ENCODE measurements at places on chromosomes 16 and 17.

DNA sequence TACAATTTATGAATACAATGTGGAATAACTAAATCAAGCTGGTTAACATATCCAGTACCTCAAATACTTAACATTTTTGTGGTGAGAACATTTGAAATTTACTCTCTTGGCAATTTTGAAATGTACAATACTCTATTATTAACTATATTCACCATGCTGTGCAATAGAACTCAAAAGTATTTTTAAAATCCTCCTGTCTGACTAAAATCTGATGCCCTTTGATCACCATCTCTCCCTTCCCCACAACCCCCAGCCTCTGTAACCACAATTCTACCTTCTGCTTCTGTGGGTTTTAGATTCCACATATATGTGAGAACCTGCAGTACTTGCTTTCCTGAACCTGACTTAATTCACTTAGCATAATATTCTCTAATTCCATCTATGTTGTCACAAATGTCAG is 71.6 kb upstream of the ALOX12 start:
- no peak overlapping the region for H3K27ac ChIP-seq
- no peaks in the 10 kb centered on the region for H3K4me1 ChIP-seq
- no peak overlapping the region for H3K4me3 ChIP-seq
- DNase-seq: no peak
- no peaks in the 10 kb centered on the region for H3K36me3 ChIP-seq

DNA sequence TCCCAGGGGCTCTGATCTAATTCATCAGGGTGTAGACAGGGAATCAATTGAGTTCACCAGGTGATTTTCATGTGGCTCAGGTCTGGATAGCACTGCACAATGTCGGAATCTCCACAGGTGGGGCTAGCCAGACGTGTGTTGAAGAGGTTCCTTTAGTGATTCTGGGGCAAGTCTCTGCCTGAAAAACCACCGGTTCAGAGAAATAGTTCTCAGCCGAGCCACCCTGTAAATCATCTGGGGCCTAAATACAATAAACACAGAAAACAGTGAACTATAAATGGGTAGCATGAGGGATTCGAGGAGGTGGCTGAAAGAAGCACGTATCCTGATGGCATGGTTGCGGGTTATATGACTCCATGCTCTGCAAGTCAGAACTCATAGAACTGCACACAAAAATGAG is 21.3 kb downstream of the ASPA start:
- H3K4me3 ChIP-seq: no peak overlapping the region
- H3K4me1 ChIP-seq: no peaks in the 10 kb centered on the region
- no peaks in the 10 kb centered on the region for H3K27me3 ChIP-seq
- no peak overlapping the region for H3K27ac ChIP-seq
- no peaks in the 10 kb centered on the region for H3K36me3 ChIP-seq
- no peak for DNase-seq

DNA sequence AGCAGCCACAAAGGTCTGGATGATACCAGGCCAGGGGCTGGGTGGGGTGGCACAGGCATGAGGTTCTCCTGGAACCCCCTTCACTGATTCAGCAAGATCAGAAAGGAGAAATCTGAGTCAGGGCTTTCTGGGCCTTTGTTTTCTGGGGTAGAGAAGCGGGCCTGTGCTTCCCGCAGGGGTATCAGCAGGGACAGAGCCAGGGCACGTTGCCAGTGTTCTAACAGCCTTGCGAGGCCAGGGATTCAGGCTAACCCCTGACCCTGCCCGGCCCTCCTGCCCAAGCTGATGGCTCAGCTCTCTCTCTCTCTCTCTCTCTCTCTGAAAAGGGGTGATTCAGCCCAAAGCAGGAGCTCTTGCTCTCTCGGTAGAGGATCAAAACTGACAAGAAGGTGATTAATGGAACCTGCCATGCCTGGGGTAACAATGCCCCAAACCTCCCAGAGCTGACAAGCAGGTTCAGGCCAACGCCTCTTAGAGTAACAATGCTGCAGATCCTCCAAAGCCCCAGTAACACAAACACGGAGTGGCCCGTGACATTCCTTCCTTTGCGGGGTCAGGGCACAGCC is 2.0 kb upstream of the KRT13 start:
- DNase-seq: no peak
- no peak overlapping the region for H3K27ac ChIP-seq
- H3K27me3 ChIP-seq: no peaks in the 10 kb centered on the region

- H3K27ac ChIP-seq: no peak overlapping the region
- no peak for DNase-seq
- H3K4me3 ChIP-seq: no peak overlapping the region
- H3K36me3 ChIP-seq: no peaks in the 10 kb centered on the region
- no peaks in the 10 kb centered on the region for H3K27me3 ChIP-seq
Measured at GRCh38 chr17:33396818-33397217, 103.7 kb upstream of the ASIC2 start.

- no peaks in the 10 kb centered on the region for H3K36me3 ChIP-seq
- H3K4me3 ChIP-seq: no peak overlapping the region
- H3K27ac ChIP-seq: no peak overlapping the region
- DNase-seq: no peak
Measured at GRCh38 chr17:78960928-78961327, 18.8 kb downstream of the LGALS3BP start.

- H3K27ac ChIP-seq: no peak overlapping the region
- DNase-seq: no peak
- no peak overlapping the region for H3K4me3 ChIP-seq
- no peaks in the 10 kb centered on the region for H3K27me3 ChIP-seq
Measured at GRCh38 chr16:1197237-1197866, 27.7 kb downstream of the TPSG1 start.

- H3K4me1 ChIP-seq: no peaks in the 10 kb centered on the region
- H3K27ac ChIP-seq: no peak overlapping the region
- no peaks in the 10 kb centered on the region for H3K36me3 ChIP-seq
- no peak overlapping the region for H3K4me3 ChIP-seq
- DNase-seq: peak; percentile 20
Measured at GRCh38 chr17:56110463-56111135, 42.7 kb upstream of the ANKFN1 start.

DNA sequence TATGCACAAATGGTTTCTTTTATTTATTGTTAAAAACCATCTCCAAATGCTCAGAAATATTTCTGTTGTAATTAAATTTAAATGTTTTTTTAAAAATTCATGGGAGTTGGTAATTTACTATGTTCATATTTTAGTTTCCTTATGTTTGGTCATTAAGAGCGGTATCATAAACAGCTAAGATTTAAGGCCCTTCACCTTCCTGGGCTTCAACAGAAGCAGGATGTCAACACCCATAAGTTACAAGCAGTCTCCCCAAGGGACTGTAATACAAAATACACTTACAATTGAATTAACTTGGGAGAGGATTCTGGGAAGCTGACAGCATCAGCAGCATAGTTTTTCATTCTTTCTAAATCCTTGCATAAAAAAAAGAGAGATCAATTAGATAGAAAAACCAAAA is 30.9 kb upstream of the TANC2 start:
- no peaks in the 10 kb centered on the region for H3K27me3 ChIP-seq
- H3K27ac ChIP-seq: no peak overlapping the region
- no peaks in the 10 kb centered on the region for H3K4me1 ChIP-seq
- H3K36me3 ChIP-seq: no peaks in the 10 kb centered on the region
- no peak overlapping the region for H3K4me3 ChIP-seq
- DNase-seq: no peak

DNA sequence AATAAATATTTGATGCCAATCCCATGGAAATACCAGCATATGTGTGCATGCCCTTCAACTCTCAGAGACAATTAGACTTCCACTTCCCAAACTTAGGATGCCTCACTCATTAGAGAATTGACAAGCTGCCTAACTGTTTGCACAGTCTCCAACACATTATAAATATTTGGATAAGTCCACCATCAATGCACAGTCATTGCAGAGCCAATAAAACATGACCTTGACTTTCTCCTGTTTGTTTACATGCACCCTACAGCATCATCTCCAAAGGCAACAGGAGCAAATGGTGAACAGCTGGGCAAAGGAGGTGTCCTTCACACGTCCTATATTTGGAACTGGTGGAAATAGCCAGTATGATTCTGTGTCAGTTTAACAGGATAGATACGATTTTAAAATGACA is 804.4 kb upstream of the RBFOX1 start:
- H3K4me3 ChIP-seq: no peak overlapping the region
- H3K27me3 ChIP-seq: no peaks in the 10 kb centered on the region
- H3K36me3 ChIP-seq: no peaks in the 10 kb centered on the region
- no peaks in the 10 kb centered on the region for H3K4me1 ChIP-seq
- DNase-seq: no peak

DNA sequence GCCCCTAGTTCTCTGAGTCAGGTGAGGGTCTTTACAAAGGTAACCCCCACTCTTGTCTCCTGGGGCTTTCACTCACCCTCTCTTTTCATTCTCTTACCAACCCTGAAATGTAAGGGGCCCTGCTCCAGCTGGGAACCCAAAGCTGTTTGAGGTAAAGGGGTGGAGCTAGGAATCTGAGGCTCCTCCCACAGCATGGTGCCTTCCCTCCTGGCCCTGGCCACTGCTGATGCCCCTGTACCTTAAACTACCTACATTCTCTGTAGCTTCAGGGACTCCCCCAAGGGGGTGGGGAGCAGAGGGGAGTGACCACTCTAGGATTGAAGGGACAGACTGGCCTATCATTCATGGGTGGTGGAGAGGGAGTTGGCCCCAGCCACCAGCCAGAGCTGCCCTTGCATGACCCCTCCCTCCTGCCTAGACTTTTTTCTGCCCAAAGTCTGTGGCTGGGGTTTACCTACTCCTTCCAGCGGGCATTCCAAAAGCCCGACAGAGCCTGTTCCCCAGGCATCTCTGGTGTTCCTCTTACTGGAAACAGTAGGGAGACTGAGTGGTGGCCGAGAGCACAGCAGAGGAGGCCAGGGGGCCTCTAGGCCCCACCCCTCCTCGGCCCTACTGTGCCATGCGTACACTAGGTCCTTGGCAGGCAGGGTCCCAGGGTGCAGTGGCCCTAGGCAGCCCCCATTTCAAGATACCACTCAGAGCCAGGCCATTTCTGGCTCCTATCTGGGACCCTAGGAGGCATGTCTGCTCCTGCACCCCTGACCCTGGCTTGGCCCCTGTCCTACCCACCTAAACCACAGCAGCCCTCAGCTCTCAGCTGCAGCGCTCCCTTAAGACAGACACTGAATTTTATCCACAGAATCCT is 9.5 kb downstream of the DOK4 start:
- H3K27ac ChIP-seq: no peak overlapping the region
- H3K4me1 ChIP-seq: no peaks in the 10 kb centered on the region
- no peaks in the 10 kb centered on the region for H3K27me3 ChIP-seq
- H3K36me3 ChIP-seq: no peaks in the 10 kb centered on the region

DNA sequence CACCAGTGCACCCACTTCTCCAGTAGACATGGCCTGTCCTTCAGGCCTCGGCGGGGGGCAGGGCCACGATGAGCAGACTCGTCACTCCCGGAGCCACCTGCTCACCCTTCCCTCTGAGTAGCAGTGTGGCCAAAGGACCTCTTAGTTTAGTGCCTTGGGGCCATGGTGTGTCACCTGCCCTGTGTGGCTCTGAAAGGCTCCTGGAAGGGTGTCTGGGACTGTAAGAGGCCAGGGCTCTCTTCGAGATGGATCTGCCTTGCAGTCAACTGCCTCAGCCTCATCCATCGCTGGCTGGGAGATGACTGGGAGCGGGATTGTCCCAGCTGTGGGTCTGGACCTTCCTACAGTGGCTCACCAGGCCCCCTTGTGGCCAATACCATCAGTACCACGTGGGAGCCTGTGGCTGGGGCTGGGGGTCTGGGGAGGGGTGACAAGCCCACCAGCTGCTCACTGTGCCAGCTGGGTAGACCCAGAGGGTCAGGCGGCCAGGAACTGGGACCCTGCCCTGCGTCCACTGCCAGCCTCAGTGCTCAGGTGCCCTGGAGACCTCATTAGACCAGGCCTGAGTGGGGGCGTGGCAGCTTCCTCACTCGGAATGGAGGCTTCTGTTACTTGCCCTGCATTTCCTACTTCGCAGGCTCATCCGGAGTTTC is 133.4 kb downstream of the OR1D5 start:
- no peaks in the 10 kb centered on the region for H3K27me3 ChIP-seq
- H3K4me3 ChIP-seq: no peak overlapping the region
- H3K4me1 ChIP-seq: no peaks in the 10 kb centered on the region

GRCh38 chr16:88750854-88751253 is 34.2 kb downstream of the PIEZO1 start:
- H3K27ac ChIP-seq: no peak overlapping the region
- DNase-seq: no peak
- H3K36me3 ChIP-seq: no peaks in the 10 kb centered on the region

- H3K36me3 ChIP-seq: peaks cover 10% of the 10 kb centered on the region
- DNase-seq: no peak
- no peak overlapping the region for H3K27ac ChIP-seq
Measured at GRCh38 chr16:87329436-87330256, 12.5 kb upstream of the C16orf95 start.

- H3K4me1 ChIP-seq: no peaks in the 10 kb centered on the region
- H3K4me3 ChIP-seq: no peak overlapping the region
- no peaks in the 10 kb centered on the region for H3K27me3 ChIP-seq
Measured at GRCh38 chr16:10971560-10971961, 27.2 kb downstream of the CLEC16A start.

DNA sequence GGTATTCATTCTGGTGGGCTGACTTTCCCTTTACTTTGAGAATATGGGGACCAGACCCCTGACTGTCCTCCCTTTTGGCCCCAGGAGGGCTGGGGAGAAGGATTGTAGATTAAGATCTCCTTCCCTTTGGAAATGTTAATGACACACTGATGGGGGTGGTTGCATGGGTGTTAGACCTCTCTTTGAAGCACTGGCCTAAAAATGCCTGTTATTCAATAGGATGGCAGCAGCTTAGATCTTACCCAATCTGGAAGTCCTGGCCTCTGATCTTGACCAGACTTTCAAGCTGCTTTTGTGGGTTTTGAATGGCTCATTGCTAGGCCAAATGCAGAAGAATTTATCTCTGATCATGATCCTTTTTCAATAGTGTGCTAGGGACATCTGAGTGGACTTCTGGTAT is 25.7 kb downstream of the MAP3K3 start:
- no peaks in the 10 kb centered on the region for H3K27me3 ChIP-seq
- no peaks in the 10 kb centered on the region for H3K36me3 ChIP-seq
- no peak overlapping the region for H3K27ac ChIP-seq
- no peak for DNase-seq
- peaks cover 4% of the 10 kb centered on the region for H3K4me1 ChIP-seq

DNA sequence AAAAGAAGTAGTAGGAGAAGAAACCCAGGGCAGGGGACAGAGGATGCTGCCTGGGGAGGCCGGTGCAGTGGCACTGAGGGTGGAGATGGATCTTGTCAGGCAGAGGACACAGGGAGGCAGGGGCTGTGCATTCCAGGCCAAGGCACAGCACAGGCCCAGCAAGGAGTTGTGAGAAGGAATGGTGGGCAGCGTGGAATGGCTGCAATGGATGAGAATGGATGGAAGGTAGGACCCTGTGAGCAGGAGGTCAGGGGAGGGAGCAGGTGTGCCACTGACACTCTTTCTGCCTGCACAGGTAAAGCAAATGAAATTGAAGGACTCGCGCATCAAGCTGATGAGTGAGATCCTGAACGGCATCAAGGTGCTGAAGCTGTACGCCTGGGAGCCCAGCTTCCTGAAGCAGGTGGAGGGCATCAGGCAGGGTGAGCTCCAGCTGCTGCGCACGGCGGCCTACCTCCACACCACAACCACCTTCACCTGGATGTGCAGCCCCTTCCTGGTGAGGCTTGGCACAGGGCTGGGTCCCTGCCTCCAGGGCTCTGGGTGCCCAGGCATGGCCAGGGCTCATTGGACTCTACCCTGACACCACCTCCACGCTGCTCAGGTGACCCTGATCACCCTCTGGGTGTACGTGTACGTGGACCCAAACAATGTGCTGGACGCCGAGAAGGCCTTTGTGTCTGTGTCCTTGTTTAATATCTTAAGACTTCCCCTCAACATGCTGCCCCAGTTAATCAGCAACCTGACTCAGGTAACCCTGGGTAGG is 32.8 kb downstream of the ABCC3 start:
- H3K4me1 ChIP-seq: no peaks in the 10 kb centered on the region
- no peak overlapping the region for H3K27ac ChIP-seq
- no peaks in the 10 kb centered on the region for H3K27me3 ChIP-seq
- no peak for DNase-seq
- H3K4me3 ChIP-seq: no peak overlapping the region

Measured in prostate gland (tissue), 2 donors.